ENCODE measurements at places on chromosomes 1 and 21.

DNA sequence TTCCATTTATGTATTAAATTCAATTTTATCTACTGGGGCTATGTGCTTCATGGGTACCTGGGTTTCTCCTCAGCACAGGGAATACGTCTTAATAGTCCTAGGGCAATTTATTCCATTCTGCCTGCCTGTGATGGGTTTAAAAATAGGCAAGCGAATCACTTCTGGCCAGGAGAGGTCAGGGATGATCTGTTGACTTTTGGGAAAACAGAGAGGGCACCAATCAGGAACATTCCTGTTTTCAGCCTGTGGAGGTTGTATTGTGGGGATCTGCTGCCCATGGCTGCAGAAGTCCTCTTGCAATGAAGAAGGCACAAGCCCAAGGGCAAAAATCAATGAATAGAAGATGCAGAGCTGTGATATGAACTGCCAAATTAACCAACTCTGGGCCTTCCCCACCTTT lies 303.1 kb downstream of the CTH start:
- DNase-seq = no peak

DNA sequence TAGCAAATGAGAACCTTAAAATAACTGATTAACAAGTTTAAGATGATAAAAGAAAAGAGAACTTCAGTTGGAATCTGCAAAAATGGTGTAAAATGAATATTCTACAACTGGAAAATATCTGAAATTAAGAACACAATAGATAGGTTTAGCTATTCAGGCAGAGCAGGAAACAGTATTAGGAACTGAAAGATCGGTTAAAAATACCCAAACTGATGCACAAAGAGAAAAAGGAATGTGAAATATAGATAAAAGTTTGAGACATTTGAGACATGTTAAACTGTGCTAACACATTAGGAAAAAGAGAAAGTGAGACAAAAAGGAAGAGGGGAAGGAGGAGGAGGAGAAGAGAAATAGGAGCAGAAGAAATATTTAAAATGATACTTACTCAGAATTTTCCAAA lies 12.1 kb downstream of the CD55 start:
- DNase-seq = no peak

- peak; percentile 68 for DNase-seq
Measured at GRCh38 chr1:11802973-11803885, 2.5 kb downstream of the MTHFR start.

DNA sequence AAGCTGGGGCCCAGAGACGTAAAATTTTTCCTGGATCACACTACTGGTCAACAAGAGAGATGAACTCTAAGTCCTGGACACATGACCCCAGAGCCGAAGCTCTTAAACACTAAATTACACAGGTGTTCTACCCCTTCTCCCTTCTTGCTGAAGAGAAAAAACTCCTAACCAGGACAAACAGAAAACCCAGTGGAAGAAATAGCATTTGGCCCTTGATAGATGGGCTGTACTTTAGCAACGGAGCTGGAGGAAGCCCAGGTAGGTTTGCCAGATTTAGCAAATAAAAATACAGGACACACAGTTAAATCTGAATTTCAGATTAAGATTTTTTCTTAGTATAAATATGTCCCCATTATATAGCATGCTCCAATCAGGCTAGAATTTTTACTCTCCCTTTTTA lies 72.7 kb downstream of the DIRAS3 start:
- DNase-seq = no peak

GRCh38 chr1:36199934-36200741 lies 24.1 kb upstream of the THRAP3 start:
- no peak for DNase-seq

DNA sequence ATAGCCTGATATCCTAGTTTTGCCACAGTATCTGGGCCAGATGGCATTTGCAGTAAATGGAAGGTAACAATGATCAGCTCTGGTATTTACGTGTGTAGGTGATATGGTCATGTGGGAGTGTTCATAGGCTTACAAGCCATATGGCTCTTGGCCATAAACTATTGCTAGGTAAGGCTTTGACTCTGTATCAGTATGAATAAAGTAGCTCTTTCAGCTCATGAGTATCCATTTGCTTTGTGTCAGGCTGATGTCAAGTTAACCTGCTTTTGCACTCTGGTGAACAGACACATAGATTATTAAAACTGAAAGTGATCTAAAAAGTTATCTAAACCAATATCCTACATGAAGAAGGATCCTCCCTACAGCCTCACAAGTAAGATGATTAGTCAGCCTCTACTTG lies 69.0 kb downstream of the DDR2 start:
- DNase-seq = no peak

- DNase-seq = no peak
Measured at GRCh38 chr1:34906222-34906621, 23.2 kb downstream of the DLGAP3 start.

GRCh38 chr1:230068952-230069684 lies 2.1 kb downstream of the GALNT2 start:
- no peak for DNase-seq

Measured in activated naive CD4-positive, alpha-beta T cell treated with Interleukin-2 at 50 U/mL for 16 hours (primary cell).